Stimulated activated CD4-positive, alpha-beta T cell treated with anti-CD3 and anti-CD28 coated beads, Interleukin-4, amount 100 ng/mL, for 24 hours (primary cell): ENCODE measurements at places on chromosomes 11 and 22.
A peak's percentile ranks its signal among the peaks of the same experiment; 100 is the strongest.

DNA sequence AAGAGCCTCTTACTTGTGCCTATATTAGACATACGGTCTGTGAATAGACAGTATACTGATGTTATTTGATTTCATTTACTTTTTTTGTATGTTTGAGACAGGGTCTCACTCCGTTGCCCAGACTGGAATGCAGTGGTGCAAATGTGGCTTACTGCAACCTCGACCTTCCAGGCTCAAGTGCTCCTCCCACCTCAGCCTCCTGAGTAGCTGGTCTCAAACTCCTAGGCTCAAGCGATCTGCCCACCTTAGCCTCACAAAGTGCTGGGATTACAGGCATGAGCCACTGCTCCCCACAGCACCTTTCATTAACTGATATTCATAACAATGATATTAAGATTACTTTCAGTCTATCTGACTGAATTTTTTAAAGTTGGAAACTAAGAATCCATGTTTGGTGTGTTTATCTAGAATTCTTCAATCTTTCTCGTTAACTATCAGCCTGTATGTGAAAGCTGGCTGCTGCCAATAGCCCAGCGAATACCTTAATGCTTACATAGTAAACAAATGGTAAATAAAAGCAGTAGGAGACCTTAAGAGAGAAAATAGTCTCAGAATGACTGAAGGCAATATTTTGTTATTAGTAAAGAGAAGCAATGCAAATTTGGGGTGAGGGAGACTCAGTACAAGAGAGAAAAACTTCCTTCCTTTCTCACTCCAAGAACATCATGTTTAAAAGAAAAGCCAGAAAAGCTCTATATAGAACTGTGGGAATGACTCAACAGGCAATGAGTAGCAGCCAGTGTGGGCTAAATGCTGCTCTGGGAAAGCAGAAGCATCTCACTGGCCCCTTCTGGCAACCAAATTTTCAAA is 101.9 kb downstream of the MRTFA start:
- peak; percentile 33 for DNase-seq

GRCh38 chr11:46436113-46436512 is 44.5 kb upstream of the CHRM4 start:
- no peak for DNase-seq

- DNase-seq, result no peak
These were observed 27.6 kb downstream of the PLA2G6 start for GRCh38 chr22:38153821-38154562.

DNA sequence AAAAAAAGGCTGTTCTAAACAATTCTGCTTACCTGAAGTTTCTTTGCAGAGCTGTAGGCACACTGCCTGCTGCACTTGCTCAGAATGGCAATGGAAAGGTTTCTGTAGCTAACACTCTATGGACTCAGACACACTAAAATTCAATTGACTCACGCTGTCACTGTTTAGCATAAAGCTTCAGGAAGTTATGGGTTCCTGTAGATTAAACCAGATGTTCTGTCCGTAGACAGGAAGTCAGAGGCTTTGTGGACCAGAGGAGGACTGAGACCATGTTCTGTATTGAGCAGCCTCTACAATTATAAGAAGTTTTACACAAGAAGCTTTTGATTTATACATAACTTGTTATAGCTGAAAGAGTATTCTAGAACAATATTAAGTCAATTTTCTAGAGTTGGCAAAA is 70.4 kb downstream of the GLYATL1 start:
- DNase-seq, result no peak

DNA sequence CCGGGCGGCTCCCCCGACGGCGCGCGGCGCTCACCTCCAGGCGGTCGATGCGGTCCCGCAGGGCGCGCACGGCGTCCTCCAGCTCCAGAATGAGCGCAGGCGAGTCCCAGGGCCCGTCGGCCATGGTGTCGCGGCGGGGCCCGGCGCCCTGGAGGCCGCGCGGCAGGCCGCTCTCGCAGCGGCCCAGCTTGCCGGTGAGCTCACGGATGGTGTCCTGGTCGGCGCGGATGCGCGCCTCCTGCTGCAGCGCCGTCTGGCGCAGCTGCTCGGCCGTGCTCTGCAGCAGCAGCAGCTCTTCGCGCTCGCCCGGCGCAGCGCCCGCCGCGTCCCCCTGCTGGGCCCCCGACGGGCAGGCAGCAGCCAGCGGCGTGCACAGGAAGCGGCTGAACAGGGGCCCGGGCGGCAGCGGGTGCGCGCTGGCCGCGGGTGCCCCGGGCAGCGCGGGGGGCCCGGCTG is 599 bp downstream of the NPTXR start:
- peak; percentile 44 for DNase-seq

DNA sequence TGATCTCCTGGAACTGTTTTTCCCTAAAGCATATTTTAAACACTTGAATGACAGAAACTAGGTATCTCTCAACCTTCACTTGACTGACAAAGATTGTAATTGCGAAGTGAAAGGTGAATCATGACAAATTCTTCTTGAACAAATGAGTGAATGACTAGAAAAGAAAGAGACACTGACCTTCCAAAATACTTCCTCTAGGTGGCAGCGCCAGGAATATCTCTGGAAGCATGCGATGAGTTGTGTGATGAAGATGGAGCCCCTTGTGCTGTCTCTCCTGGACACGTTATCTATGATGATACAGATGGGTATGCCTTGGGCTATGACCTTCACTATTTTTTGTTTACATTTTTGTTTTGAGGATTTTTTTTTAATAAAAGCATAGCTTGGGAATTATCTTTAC is 7.0 kb upstream of the CASP12 start:
- DNase-seq, result no peak

- peak; percentile 16 for DNase-seq
These were observed 511 bp downstream of the RAC2 start for GRCh38 chr22:37243402-37244113.

GRCh38 chr11:69388661-69389060 is 92.8 kb upstream of the LINC01488 start:
- no peak for DNase-seq

GRCh38 chr11:77151804-77152509 is 23.9 kb downstream of the MYO7A start:
- DNase-seq, result peak; percentile 55

- DNase-seq, result no peak
These were observed 8.6 kb downstream of the TTLL1 start for GRCh38 chr22:43080616-43081015.

- peak; percentile 42 for DNase-seq
These were observed at the start of gene ZBTB16 for GRCh38 chr11:114059278-114059983. TSS of gene ZBTB16 (plus strand) at chr11:114059711. CDS start at chr11:114063301, 3,590 bp downstream.

DNA sequence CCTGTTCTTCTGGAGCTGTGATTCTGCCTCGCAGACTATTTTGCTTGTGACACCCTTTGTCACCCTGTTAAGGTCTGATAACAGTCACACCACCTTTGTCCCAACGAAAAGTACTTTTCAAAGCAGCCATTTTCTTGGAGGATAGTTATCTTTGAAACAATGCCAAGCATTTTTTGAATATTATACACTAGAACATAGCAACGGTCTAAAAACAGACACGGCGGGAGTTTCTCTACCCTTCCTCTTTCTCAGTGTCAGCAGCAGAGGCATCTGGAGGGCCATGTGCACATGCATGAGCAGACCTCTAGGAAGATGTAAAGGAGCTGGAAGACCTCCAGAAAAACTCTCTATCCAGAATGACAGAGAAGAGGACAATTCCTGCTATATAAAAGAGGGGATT is 86.5 kb downstream of the TRPC6 start:
- no peak for DNase-seq

DNA sequence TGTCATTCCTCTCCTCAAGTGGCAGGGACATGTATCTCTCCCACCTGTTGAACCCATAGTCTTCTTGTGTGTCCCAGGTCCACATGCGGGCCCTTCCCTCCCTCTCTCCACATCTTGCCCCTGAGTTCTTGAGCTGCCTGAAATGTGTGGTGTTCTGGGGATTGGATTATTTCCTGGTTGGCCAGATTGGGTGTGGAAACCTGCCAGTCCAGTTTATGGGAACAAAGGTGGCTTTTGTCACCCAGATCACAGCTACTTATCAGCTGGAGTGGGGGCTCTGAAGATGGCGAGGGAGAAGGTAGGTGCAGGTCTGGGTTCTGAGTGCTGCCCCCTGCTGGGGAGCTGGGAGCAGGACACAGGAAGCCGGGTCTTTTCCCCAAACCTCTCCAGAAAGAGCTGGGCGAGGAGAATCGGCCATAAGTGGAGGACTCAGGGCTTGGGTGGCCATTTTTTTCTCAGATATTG is 14.2 kb downstream of the DTX4 start:
- peak; percentile 59 for DNase-seq

DNA sequence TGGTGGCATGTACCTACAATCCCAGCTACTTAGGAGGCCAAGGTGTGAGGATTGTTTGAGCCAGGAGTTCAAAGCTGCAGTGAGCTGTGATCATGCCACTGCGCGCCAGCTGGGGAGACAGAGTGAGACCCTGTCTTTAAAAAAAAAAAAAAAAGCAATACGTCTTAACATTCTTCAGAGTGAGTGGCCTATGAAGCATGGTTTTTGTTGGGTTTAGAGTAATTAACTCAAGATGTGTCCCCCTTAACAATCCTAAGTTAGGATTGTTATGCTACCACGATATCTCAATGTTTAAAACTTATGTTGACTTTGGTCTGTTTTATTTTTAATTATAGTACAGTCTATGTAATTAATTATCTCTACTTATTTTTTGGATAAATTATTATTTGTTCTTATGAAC is 156.1 kb downstream of the HIPK3 start:
- no peak for DNase-seq

- DNase-seq, result no peak
These were observed 26.9 kb downstream of the MACROD1 start for GRCh38 chr11:64139049-64139448.

GRCh38 chr11:111183706-111184105 is 61.8 kb upstream of the POU2AF2 start:
- DNase-seq, result no peak

- DNase-seq, result no peak
These were observed 13.3 kb downstream of the RBFOX2 start for GRCh38 chr22:36015155-36015810.

- no peak for DNase-seq
These were observed 325.9 kb downstream of the MIAT start for GRCh38 chr22:26983311-26983710.

DNA sequence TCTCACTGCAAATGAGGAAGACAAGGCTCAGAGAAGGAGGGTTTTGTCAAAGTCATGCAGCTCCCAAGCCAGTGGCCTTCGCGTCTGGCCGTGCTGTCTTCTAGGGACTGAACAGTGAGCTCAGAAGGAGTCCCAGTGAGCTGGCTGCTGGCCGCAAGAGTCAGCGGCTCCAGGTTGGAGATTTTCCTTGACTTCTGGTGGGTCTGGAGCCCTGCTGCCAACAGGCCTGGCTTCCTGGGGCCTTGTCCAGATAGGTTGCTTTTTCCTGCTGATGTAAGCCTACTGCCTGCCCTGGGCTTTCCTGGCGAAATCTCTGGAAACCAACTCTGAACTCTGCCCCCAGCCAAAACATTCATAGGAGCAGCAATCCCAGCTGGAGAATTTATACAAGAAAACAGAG is 272.7 kb upstream of the CADM1 start:
- no peak for DNase-seq

DNA sequence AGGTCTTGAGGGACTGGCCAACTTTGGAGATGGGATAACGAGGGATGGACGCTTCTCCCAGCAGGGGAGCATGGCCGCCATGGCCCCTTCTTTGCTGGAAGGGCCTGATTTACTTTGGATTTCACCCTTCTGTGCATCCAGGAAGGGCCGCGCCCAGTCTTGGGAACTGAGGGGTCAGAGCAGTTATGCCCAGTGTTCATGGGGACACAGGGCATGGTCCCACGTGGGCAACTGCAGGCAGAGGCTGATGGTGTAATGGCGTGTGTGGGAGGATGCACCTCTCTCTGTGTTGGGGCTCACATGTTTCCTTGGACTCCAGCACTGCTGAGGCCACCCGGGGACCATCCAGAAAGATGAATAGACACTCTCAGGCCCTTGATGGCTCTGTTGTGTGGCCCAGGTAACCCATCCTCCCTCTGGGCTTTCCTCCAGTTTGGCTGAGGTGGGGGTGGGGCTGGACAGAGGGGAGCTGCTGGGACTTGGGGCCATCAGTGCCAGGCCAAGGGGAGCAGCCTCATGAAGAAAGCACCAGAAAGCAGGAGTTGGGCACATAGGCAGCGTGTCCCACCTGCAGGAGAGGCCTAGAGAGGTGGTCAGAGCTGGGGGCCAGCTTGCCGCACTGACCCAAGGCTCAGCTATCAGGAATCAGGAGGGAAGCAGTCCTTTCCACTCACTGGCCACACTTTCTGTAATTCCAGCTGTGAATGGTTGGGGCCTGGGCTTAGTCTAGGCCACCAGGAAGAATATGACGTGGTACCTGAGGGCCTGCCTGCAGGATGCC is 1033.9 kb downstream of the TBC1D22A start:
- no peak for DNase-seq

- no peak for DNase-seq
These were observed 8.7 kb downstream of the MED19 start for GRCh38 chr11:57703341-57703740.

- DNase-seq, result no peak
These were observed 176.5 kb downstream of the TENM4 start for GRCh38 chr11:79264284-79264683.

GRCh38 chr11:74929431-74930363 is 19.2 kb downstream of the XRRA1 start:
- DNase-seq, result peak; percentile 75

GRCh38 chr22:37803195-37803638 is 4.5 kb upstream of the GCAT start:
- DNase-seq, result no peak

- no peak for DNase-seq
These were observed 154.4 kb downstream of the BBOX1 start for GRCh38 chr11:27194976-27195375.

DNA sequence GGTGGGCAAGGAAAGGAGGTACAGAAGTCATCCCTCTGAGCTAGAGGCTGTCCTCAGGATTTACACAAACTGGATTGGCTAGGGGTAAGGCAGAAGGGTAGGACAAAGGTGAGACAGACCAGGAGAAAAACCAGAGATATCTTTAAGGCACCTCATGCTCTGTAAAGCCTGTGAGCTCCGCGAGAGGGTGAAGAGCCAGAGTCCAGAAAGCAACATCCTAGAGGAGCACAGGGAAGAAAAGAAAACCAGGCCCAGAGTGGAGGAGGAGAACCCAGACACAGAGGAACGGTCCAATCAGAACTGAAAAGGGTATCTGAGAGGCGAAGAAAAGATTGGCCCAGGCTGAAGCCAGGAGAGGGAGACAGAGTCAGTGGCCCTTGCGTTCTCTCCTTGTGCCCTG is 5.1 kb downstream of the SLC37A4 start:
- no peak for DNase-seq

- peak; percentile 66 for DNase-seq
These were observed 1.2 kb downstream of the SLC37A4 start for GRCh38 chr11:119029340-119030028.

- DNase-seq, result no peak
These were observed 67.2 kb downstream of the C11orf91 start for GRCh38 chr11:33633251-33634003.

GRCh38 chr11:111908639-111909305 is 2.8 kb downstream of the CRYAB start:
- no peak for DNase-seq

DNA sequence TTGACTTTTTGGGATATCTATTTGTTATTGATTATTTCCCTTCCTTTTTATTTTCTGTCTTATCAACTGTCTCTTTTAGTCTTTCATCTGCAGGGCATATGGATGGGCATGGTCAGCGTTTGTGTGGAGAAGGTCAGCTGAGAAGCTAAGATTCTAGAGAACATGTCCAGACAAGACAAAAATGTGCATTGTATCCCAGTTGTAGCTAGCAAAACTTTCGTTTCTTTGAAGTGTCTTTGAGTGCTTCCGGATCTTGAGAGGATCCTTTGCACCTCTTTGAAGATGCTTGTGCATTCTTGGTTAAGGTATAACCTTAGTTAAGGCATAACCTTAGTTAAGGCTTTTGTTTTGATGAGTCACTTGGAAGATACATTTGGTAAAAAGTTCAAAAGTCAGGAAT is 329.9 kb upstream of the LRRC4C start:
- no peak for DNase-seq

- DNase-seq, result no peak
These were observed 38.0 kb upstream of the DAGLA start for GRCh38 chr11:61642162-61642561.
